ENCODE measurements at places on chromosomes 2 and 18.

DNA sequence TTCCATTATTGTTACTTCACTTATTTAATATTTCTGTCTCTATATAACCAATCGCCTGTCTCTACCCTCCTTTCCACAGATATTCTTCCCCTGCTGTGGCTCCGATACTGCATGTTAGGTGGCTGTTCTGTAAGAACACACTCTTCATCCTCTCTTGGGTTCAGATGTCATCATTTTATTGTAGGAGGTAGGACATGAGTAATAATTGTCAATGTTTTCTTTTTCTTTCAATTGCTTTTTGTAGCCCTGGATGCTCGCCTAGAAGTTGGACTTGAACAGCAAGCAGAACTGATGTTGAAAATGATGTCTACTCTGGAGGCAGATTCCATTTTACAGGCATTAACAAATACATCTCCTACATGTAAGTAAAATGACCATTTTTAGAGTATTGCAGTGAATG, 128.6 kb downstream of the BIRC6 start:
- DNase-seq: no peak

DNA sequence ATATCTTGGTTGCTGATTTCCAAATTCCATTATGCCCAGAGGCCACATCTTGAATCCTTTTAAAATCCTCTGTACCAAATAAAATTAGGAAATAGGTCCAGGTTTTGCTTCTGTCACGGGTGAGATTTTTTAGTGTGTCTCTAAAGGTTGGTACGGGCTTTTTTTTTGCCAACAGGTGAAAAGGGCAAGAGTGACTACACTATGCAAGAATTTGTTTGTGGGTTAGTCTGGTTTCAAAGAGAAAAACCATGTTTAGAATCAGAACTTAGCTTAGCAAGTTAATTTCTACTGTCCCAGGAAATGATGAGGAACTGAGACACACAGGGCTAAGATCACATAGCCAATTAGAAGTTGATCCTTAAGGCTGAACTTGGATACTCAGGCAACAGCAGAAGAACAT, 41.7 kb downstream of the POLR1A start:
- DNase-seq: no peak

GRCh38 chr18:3932276-3932675, 482.3 kb downstream of the TGIF1 start:
- DNase-seq: no peak

DNA sequence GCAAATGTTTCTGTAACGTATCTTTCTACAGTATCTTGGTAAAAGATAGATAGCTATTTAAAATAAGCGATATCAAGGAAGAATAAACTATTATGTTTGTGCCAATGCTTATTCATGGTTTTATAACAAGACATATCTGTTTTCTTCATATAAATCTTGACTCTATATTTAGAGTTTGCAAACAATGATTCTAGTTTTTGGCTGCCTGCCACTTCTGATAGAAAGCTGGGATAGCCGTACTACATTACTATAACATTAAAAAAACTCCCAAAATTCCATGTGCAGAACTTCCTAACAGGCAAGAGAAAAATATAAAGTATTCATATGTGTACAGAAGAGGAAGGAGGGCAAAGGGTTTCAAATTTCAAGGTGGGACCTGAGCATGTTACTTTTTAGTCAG, 985.0 kb downstream of the BCL11A start:
- DNase-seq: no peak

GRCh38 chr2:3222636-3223035, 155.0 kb downstream of the EIPR1 start:
- DNase-seq: no peak

DNA sequence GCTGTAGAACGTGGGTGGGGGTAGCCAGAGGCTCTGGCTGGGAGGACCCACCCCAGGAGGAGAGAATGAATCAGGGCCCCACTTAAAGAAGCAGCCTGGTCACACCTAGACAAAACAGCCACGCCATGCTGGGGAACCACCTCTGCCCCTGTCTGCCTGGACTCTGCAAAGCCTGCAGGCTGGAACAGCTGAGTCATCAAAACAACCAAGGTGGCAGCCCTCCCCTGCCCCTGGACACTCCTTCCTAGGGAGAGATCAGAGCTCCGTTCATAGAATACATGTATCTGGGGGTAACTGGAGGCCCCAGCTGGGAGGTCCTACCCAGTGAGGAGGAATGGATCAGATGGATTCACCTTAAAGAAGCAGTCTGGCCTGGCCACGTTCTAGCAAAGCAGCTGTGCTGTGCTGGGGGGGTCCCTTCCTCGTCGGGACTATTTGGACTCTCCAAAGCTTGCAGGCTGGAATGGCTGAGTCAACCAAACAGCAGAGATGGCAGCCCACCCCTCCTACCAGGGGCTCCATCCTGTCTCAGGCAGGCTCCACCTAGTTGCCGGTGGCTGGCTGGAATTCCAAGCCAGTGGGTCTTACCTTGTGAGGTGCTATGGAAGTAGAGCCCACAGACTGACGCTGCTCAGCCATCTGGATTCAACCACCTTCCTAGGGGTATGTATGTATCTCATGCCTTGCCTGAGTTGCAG, 50.5 kb upstream of the NT5C1B start:
- no peak for DNase-seq

DNA sequence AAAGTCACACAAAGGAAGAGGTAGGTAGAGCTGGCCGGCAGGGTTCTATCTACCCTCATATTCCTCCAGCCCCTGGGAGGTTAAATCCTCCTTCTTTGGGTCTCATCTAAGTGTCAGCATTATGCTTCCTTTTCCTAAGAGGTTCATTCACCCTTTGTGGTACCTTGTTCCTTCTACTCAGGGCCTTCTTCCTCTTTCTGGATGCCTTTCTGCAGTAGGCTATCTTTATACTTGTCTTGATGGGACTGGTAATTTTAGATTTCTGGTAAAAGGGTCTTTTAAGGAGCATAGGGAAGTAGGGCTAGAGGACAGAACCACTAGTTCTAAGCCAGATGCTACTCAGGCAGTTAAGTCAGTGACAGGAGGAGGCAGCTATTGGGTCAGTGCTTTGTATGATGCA, 13.7 kb upstream of the TNP1 start:
- DNase-seq: no peak

DNA sequence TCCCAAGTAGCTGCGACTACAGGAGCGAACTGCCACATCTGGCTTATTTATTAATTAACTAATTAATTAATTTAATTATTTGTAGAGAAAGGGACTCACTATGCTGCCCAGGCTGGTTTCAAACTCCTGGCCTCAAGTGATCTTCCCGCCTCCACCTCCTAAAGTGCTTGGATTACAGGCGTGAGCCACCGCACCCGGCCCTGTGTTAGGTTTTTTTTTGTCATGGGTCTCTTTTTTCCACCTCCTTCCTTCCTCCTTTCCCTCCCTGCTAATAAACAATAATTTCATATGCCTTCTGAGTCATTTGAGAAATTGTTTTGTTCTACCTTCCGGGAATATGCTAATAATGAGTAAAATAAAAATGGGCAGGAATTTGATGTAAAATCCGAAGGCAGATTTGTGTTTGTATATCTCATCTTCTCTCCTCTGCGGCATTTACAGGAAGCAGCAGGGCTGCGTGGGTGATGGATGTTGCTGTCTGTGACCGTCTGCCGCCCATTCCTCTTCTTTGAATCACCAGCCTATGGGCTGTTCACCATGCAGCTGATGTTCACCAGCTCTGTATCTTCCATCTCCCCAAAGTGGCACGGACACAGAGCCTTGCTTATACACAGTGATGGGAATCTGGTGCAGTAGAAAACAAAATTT, 89.9 kb downstream of the ACSL3 start:
- DNase-seq: no peak

GRCh38 chr2:100955226-100955625, 46.9 kb upstream of the RPL31 start:
- DNase-seq: no peak

DNA sequence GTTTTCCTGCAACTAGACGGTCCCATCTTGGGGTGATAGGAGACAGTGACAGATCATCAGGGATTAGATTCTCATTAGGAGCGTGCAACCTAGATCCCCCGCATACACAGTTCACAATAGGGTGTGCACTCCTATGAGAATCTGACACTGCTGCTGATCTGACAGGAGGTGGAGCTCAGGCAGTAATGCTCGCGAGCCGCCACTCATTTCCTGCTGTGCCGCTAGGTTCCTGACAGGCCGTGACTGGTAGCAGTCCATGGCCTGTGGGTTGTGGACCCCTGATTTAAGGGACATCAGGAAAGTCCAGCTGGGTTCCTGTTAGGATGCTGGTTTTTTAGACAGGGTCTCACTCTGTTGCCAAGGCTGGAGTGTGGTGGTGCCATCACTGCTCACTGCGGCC, 48.7 kb downstream of the PTPRM start:
- DNase-seq: no peak

DNA sequence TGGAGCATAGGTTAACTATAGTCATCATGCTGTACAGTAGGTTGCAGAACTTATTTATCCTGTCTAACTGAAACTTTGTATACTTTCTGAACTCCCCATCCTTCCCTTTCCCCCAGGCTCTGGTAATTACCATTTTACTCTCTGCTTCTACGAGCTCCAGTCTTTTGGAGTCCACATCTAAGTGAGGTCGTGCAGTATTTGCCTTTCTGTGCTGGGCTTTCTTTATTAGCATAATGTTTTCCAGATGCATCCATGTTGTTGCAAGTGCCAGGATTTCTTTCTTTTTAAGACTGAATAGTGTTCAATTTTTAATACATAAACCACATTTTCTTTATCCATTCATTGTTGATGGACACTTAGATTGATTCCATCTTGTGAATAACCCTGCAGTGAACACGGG, 464.1 kb downstream of the TGIF1 start:
- DNase-seq: no peak

GRCh38 chr2:172334988-172335387, 92.4 kb upstream of the ITGA6 start:
- DNase-seq: no peak

DNA sequence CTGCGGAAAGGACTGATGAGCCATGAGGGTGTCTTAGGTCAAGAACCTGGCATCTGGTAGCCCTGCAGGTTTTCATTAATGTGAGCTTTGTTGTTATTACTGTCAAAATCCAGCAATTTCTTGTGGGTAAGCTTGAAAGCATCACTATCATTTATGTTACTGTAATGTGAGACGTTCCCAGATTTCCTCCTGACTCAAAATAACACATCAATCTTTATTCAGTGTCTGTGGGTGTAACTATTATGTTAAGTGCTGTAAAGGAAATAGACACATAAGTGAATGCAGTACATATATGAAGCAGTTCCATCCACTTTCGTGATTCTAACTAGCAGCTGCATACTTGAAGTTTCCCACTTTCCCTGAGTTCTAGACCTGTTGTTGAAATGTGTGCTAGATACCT, 89.8 kb downstream of the FHOD3 start:
- no peak for DNase-seq

DNA sequence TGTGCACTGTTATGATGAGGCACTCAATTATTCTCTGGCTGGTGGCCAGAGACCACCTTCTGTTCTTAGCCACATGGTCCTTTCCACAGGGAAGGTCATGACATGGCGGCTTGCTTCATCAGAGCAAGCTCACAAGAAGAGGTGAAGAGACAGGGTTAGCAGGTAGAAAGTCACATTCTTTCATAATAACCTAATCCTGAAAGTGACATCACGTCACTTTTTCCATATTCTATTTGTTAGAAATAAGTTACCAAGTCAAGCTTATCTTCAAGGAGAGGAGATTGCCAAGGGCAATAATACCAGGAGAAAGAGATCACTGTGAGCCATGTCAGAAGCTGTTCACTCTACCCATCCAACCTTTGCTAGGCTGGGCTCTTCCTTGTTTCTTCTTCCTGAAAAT, 139.4 kb downstream of the OSR1 start:
- DNase-seq: no peak

- no peak for DNase-seq
Measured at GRCh38 chr18:532632-533031, 32.1 kb upstream of the COLEC12 start.

DNA sequence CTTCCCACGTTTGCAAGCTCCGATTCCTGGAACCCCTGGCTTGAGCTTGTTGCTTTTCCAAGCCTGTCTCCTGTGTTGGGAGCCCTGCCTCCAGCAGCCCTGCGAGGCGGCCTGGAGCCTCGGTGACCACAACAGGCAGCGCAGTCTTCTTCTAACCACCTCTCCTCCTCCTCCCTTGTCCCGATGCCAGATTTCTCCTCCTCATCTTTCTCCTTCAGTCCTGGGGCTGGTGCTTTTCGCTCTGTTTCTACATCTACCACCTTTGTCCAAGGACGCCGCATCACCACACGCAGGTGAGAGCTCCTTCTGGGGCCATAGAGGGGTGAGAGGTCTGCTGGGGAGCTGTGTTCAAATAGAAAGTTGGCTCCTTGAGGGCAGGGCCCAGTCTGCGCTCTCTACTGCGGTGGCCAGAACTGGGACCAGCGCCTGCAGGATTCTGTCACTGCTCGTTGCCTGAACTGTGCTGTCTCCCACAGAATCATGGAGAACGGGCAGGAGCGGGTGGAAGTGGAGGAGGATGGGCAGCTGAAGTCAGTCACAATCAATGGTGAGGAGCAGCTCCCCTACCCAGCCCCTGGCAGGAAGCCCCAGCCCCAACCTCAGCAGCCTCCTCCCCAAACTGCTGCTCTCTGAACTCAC, 3.9 kb downstream of the DNAJB2 start:
- no peak for DNase-seq

DNA sequence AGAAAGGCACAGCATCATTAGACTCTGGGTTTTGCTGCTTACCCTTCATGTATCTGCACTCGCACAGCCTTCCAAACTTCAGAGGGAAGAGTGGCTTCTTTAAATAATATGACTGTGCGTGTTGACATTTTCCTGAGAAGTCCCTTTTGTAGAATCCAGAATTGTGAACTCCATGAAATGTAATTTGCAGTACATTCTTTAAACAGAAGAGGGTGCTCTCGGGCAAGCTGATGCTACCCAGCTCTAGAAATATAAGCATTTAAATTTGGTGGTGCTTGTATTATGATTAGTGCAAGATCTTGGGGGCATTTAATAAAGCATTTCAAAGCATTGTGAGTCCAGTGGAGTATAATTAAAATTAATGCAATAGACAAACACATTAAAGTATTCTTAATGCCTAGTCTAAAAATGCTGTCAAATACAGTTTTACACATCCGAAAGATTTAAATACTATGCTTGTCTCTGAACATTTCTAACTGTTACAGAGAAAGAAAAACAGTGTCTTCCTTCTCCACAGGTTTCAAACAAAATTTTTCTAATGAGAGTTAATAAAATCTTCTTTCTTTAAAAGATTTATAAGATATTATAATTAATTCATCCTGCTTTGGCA, 17.3 kb upstream of the GTF2A1L start:
- DNase-seq: no peak

DNA sequence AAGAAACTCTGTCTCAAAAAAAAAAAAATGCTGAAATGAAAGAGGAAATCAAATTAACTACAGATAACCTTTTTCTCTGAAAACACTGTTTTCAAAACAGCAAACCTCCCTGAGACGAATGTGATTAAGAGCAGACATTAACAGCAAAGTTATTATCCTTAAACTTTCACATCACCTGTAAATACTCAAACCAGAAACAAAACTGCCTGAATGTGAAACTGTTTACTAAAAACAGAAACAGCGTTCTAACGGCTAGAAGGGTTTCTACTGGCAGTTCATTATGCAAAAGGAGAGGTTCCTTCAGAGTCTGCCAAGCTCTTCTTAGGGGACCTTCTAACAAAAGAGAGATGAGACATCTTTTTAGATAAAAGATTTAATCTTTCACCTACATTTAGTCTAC, 45.9 kb downstream of the PNO1 start:
- no peak for DNase-seq

- no peak for DNase-seq
Measured at GRCh38 chr2:134197445-134197844, 56.4 kb upstream of the MGAT5 start.

GRCh38 chr2:39304200-39304599, 60.4 kb upstream of the CDKL4 start:
- DNase-seq: no peak

Data from activated CD4-positive, alpha-beta T cell treated with anti-CD3 and anti-CD28 coated beads for 1 hour (primary cell).